ENCODE measurements at places on chromosomes 3 and 15.

GRCh38 chr15:88395241-88395640 lies 71.9 kb downstream of the MRPL46 start:
- no peak for DNase-seq

DNA sequence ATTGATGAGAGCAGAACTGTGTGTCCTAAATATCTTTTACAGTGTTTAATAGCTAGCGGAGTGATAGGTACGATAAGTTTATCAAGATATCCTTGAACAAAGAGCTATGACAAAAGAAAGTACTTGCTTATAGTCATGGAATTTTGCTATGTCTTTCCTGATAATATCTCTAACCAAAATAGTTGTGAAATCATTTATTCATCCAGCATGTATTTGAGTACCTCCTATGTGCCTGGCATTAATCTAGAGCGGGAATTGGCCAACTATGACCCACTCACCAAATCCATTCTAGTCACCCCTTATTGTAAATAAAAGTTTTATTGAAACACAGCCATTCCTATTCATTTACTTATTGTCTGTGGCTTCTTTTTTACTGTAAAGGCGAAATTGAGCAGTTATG lies 46.6 kb downstream of the ZFAND6 start:
- no peak for DNase-seq

DNA sequence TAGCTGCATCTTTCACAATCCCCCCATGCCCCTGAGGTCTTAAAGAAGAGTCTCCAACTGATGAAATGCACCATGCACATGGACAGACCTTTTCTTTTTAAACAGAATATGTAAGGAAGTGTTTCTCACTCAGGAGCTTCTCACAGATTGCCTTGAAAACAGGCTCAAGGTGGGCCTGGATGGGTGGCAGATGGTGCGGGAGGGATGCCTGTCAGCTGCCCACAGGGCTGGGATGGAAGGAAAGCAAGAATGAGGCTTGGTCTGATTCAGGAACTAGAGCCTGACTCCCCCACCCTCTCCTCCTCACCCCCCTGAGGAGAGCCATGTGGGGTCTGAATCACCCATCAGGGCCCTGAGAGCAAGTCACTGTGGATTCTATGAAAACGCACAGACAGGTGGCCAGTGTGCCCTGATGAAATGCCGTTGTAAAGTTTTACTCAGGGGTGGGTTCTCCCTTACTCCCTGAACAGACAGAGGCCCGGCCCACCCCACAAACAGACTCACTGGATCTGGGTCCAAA lies 67.2 kb downstream of the UMPS start:
- no peak for DNase-seq

DNA sequence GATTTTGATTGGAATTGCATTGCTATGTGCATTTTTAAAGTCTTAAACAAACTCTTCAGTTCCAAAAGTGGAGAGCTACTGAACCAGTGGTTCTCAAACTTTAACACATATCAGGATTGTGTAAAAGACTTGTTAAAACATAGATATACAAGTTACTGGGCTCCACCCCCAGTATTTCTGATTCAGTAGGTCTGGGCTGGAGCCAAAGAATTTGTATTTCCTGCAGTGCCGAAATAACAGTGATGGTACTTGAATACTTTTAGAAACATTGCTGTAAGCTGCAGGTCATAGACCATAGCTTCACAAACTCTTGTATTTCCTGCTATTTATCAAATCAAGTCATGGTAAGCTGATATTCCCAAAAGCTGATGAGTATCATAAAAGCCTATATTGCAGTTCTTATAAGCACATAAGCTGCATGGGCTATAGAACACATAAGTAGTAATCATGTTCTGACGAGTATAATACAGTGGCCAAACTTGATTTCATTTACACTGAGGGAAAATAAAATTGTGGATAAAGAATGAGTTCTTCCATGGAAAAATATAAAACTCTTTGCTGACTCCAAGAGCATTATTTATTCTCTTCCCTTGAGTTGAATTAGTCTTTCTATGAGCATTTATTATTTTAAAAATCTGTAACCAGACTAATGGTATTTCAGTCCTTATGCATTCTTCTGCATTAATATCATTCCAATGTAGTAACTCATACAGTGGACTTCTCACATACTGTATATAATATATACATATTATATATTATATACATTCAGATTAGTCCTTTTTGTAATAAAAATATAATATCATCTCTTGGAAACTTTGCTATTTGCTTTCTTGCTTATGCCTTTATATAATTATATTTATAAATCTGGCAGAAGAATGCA lies 550.5 kb upstream of the AGTR1 start:
- DNase-seq: no peak

- DNase-seq: no peak
Measured at GRCh38 chr3:143358155-143358792, 238.7 kb downstream of the CHST2 start.

DNA sequence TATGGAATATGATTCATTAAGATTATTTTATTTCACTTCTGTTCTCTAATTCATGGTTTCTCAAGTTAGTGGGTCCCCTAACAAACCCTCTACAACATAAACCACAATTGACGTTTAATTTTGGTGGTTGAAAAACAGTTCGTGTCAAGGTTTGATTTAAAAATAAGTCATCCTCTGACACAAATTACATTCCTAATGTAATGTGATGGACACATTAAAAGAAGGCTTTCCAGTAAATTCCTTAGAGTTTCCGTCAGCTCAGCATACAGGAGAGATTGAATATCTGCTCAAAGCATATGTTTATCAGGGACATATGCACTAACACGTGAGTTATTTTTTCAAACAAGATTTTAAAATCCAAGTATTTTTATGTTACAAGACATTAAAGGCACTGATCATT lies 626.5 kb upstream of the ADAMTS9 start:
- DNase-seq: no peak

DNA sequence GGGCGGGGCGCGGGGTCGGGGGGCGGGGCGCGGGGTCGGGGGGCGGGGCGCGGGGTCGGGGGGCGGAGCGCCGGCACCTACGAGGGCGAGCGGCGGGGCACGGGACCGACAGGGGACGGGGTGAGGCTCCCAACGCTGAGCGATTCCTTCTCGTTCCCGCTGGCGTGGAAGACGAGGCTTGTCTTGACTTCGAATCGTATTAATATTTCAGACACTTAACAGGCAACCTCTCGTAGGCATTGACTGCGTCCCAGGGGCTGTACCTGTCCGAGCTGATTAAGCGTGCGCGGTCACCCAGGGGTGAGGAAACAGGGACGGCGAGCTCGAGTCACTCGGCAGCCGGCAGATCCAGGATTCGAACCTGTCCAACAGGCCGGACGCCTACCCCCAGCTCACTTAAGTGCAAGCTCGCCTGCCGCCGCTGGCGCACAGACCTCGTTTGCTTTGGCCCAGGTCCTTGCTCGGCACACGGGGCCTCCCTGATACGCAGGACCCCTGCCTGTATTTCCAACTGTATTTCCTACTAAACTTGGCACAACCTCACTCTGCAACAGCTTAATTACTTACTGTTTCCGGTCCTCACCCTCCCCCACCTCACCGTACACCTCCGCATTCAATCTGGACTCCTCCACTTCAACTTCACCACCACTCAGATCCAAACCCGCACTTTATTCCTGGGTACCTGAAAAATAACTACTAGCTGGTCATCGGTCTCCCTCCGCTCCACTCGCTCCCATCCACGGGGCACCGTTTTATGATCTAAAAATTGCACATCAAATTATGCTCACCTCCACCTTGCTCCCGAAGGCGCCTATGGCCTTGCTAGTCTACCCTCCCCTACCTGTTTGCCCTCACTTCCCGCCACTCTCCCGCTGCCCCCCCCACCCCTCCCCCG lies 722 bp upstream of the ZXDC start:
- no peak for DNase-seq

DNA sequence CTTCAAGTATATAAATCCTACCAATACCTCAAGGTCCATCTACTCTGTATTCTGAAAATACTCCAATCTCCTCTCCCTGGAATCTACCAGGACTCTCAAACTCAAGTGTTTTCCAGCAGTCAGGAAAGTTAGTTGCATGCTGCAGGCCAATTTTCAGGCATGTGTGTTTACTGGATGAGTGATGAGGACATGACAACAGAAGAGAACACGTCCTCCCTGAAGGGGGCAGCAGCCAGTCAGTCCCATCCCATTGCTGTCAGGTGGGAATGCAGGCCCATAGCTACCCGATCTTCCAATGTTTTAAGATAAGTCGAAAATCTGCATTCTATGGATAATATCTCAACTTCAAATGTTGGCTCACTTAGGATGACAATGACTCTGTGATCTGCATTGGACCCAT lies 496.2 kb downstream of the FHIT start:
- DNase-seq: no peak

DNA sequence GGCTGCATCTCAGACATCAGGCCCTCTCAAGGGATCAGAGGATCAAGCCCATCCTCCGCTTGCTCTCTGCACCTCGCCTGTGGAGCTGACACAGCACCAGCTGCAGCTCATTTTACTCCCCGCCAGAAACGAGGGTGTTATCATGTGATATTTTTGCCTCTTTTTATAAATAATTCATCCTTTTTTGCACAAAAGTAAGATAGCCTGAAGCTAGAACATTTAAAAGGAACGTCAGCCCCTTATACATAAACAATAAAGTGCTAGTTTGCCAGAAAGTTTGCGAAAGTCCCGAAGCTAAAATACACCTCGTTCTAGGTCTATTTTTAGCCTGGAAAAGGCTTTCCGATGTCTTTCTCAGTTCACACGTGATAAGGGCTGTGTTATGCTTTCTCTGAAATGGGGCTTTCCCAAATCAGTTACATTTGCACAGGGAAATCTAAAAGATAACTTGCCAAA lies 9.6 kb upstream of the FAM174B start:
- DNase-seq: no peak

DNA sequence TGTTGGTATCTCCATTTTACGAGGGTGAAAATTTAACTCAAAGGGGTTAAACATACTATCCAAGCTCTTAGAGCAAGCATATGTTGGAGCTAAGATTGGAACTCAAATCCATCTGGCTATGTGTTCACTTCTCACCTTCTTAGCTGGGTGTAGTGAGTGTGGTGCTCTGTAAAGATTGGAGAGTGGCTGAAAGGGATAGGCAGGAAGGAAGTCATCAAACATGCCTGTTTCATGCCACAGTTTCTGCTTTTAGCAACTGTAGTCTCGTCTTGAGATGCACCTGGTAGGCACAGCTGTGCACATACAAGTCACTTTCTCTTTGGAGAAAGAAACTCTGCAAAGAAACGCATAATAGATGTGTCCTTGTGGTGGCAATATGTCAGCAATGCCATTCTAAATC lies 189.1 kb upstream of the MDFIC2 start:
- DNase-seq: no peak

DNA sequence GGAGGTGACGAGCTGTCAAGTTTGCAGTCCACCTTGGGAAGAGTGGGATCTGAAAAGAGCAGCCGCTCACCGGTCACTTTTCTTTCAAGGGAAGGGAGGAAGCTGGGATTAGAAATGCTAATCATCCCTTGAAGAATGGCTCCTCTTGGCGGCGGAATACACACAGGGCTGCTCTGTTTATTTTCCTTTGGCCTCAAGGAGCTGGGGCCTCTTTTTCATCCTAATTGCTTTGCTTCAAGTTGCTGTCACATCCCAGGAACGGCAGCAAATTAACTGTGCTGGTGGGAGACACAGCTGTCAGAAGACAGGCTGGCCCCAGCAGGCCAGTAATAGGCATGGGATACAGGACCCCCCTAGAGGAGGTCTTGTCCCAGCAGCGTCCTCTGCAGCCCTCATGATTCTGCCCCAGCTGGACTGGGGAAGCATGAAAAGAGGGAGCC lies 6.7 kb downstream of the KBTBD13 start:
- no peak for DNase-seq

GRCh38 chr3:175646865-175647264 lies 787.7 kb downstream of the NAALADL2 start:
- DNase-seq: no peak

DNA sequence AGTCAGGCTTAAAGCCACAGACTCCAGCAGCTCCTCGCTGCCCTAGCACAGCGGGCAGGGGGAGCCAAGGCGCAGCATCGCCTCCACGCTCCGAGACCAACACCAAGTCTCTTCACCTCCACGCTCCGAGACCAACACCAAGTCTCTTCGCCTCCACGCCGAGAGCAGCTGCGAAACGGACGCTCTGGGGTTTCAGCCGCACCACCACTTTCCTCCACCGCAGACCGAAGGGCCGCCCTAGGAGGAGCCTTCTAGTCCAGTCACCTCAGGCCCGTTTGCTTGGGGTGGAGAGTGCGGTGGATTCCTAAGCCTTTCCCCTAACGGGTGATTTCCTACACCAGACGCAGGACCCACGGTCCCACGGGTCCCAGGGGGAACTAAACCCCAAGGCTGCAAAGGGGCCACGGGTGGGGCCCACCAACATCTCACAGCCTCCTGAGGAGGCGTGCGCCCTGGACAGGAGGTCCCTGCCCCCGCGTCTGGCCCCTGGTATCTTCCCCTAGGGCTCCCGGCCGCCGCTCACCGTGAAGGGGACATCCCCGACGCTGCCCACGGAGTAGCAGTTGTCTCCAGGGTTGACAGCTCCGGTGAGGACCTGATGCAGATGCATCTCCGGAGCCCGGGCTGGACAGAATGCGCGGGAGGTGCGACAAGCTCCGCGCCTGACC lies 501 bp downstream of the DMXL2 start:
- DNase-seq: peak; percentile 19

DNA sequence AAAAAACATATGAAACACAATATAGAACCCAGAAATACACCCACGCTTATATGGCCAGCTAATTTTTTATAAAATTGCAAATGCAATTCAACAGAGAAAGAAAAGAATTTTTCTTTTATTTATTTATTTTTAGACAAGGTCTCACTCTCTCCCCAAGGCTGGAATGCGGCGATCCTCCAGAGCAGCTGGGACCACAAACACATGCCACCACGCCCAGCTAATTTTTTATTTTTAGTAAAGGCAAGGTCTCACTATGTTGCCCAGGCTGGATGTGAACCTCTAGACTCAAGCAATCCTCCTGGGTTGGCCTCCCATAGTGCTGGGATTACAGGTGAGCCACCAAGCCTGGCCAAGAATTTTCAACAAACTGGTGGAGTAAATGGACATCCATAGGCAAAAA lies 117.9 kb downstream of the SCAPER start:
- no peak for DNase-seq

DNA sequence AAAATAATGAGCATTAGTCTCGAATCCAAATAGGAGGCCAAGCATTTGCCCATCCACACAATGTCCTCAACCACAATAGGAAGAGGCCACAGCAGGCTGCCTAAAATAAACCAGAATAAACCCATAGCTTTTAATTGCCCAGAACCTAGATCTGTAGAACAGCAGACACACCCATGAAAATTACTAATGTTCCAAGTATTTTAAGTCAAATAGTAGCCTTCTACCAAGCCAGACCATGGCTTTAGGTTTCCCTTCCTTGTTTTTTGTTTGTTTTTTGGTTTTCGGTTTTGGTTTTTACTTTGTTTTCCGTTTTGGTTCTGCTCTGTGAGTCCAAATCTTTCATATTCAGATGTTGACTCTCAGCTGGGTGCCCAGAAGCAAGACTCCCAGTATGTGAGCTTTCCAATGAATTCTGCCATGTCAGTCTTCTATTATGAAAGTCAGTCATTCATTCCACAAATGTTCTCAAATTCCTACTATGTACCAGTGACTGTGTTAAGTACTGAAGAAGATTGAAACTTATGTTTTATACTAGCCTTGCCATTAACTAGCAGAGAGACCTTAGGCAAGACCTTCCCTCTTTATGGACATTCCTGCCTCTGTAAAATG lies 57.8 kb upstream of the BOC start:
- DNase-seq: no peak

GRCh38 chr3:11221818-11222415 lies 50.3 kb upstream of the ATG7 start:
- no peak for DNase-seq

GRCh38 chr3:195209847-195210265 lies 61.1 kb downstream of the XXYLT1 start:
- DNase-seq: no peak

Measured in activated CD4-positive, alpha-beta T cell treated with anti-CD3 and anti-CD28 coated beads for 4 hours (primary cell).